ENCODE measurements at places on chromosomes 5 and 9.

DNA sequence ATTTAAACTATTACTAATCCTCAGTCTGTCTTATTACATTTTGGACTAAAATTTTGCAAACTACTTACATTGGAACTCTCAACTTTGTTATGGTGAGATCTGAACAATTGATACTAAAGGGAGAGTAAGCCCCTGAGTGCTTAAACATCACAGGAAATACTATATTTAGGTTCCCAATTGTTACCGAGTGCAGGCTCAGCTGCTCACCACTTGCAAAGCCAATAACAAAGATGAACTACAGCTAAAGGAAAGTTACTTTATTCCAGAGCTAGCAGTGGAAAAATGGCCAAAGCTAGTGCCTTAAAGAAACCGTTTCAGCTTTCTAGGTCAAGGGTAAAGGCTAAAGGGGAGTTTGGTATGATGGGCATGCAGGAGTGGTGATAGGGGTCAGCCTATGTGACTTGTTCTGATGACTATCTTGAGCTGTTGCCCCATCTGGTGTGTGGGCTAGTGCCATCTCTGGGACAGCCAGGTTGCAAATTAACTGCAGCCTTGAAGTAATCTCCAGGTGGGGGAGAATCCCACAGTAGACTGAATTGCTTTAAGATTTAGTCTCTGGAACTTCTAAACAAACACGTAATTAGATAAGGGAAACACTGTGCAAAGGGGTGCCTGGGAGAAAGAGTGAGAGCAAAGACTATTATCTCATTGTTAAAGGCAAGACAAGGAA lies 7.8 kb upstream of the NDUFB6 start:
- no peak for DNase-seq

- DNase-seq, result no peak
These were observed 34.8 kb downstream of the BOD1 start for GRCh38 chr5:173581408-173582215.

GRCh38 chr9:124487260-124488182 lies 19.7 kb downstream of the NR5A1 start:
- no peak for DNase-seq

DNA sequence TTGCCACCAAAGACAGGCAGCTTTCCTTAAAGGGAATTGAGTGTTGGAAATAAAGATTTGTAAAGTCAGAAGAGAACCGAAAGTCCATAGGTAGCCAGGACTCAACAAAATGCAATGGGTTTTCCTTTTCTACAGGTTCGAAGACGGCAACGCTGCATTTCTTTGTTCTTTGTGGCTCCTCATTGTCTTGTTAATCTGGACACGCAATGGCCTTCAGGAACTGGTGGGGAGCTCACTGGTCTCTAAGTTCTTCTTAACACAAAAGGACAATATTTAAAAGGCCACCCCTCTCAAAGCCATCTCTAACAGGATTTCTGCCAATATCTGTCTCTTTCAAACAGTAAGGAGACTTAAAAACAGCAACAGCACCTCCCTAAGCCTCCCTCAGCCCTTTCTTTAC lies 170.6 kb downstream of the RMI1 start:
- DNase-seq, result no peak

DNA sequence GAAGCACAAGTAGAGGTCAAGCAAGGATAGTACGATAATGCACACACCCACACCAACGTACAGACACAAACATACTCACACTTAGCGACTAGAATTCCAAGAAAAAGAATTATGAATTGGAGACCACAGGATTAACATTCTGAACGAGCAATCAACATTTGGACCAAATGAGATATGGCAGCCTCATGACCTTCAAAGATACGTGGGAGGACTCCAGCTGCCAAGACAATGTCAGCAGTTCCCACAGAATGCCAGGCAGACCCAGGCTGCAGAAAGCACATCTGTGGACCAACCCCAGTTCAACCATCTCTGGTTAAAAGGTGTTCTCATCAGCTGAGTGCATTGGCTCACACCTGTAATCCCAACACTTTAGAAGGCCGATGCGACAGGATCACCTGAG lies 187.6 kb upstream of the GRAMD2B start:
- DNase-seq, result no peak
